ENCODE measurements at places on chromosomes 6 and 20.

GRCh38 chr6:122422614-122423267, 23.3 kb downstream of the HSF2 start:
- DNase-seq: no peak

- no peak for DNase-seq
Observed at GRCh38 chr6:94988701-94989100, 588.6 kb upstream of the MANEA start.

DNA sequence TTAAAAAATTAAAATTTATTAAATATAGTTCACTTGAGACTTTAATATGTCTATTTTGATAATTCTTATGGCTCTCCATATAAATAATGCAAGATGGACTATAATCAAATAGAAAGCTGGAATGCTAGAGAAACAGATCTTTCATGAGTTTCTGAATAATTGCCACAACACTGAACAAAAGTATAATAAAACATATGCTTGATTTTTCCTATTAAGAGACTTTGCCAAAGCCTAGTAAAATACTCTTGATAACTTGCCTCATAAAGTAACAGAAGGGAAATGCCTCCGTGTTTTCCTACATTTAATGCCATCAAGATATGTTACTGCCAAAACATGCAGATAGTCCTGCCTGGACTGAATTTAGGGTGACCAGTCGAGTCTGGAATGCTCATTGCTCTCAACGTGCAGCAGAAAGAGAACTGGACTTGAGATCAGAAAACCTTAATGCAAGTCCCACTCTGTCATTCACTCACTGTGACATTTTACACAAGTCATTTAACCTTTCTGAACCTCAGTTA, 153.2 kb downstream of the AIG1 start:
- no peak for DNase-seq

- DNase-seq: peak; percentile 41
Observed at GRCh38 chr6:132333639-132334520, 67.4 kb downstream of the MOXD1 start.

DNA sequence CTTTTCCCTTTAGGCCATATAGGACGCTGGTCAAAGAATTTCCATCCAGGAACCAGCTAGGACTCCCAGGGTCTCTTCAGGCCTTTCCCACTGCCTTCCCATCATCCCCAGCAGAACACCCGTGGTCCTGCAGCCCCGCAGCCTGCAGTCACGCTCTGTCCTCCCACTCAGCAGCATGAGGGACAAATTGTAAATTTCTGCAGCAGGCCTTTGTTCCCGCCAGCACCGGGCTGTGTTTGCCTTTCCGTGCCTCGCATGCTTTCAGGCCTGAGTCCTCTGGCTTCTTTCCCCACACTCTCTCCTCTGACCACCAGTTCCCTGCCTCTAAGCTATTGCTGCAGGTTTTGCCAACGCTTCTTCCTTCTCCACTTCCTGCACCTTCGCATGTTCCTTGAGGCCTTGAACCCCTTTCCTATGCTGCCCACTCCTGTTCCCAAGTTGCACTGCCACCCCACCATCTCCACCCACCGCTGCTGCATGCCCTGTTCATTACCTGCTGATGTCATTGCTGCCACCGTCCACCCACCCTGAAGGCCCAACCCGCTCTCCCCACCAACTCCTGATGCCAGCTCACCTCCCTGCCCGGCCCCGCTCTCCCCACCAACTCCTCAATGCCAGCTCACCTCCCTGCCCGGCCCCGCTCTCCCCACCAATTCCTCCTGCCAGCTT, 49.8 kb downstream of the RNASET2 start:
- DNase-seq: peak; percentile 78

GRCh38 chr6:10398446-10399218, 16.2 kb downstream of the TFAP2A start:
- no peak for DNase-seq

DNA sequence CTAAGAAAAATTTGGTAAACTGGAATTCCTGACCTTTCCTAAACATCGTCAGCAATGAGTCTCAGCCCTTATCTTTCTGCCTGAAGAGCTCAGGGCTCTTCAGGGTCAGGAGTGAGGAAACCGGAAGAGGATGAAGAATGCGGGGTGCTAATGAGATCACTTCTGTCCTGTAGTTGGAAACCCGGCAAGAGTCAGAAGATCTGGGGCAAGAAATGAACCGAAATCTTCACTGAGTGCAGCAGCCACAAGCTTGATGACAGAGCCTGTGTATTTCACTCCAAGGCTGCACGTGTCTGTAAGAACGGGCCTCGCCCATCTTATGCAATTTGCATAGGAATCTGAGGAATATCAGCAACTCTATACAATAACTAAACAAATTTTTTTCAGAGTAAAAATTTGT, 60.4 kb upstream of the QKI start:
- DNase-seq: peak; percentile 63

- DNase-seq: no peak
Observed at GRCh38 chr6:124719913-124720312, 242.3 kb upstream of the RNF217 start.

DNA sequence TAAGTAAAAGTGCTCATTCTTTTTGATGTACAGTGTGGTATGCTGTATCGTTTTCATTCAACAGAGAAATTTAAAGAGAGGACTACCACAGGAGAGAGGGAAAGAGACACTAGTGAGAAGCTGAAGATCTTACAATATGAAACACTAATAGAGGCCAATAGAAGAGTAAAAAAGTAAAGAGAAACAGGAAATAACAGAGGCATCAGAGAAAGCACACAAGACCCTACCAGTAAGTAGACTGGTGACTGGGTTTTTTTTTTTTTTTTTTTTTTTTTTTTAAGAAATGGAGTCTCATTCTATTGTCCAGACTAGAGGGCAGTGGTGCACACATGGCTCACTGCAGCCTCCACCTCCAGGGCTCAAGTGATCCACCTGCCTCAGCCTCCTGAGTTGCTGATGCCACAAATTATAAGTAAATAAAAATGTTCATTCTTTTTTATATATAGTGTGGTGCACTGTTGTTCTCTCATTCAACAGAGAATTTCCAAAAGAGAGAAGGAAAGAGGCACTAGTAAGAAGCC, 18.8 kb downstream of the ELOVL4 start:
- no peak for DNase-seq

- DNase-seq: no peak
Observed at GRCh38 chr20:45339084-45339483, 9.1 kb downstream of the SDC4 start.

DNA sequence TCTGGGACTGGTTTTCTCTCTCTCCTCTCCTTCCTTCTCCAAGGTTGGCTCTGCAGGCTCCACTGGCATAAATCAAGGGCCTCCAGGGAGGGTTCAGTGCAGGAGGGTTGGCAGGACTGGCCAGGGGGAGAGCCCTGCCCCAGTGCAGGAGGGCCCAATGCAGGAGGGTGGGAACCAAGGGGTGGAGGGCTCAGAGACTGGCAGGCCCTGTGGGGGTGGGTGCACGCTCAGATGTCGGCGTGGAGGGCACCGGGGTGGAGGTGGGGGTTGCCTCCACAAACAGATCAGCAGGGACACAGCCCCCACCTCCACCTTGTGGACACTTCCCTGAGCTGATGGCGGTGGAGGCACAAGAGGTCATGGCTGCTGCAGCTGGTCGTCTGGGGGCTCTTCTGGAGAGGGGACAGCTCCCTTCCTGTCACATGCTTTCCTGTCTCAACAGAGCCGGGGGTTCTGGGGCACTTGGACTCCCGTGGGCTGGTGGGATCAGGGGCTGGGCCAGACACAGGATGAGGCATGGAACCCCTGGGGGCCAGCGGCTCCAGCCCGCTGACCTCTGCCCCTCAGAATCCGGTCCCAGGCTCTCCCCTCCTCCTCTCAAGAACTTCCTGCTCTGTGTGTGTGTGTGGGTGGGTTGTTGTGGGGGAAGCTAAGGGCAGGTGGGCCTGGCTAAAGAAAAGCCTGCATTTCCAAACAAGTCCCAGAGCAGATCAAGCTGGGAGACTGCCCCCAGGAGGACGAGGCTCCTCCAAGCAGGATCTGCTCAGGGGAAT, 2.7 kb upstream of the ABHD16B start:
- DNase-seq: no peak

DNA sequence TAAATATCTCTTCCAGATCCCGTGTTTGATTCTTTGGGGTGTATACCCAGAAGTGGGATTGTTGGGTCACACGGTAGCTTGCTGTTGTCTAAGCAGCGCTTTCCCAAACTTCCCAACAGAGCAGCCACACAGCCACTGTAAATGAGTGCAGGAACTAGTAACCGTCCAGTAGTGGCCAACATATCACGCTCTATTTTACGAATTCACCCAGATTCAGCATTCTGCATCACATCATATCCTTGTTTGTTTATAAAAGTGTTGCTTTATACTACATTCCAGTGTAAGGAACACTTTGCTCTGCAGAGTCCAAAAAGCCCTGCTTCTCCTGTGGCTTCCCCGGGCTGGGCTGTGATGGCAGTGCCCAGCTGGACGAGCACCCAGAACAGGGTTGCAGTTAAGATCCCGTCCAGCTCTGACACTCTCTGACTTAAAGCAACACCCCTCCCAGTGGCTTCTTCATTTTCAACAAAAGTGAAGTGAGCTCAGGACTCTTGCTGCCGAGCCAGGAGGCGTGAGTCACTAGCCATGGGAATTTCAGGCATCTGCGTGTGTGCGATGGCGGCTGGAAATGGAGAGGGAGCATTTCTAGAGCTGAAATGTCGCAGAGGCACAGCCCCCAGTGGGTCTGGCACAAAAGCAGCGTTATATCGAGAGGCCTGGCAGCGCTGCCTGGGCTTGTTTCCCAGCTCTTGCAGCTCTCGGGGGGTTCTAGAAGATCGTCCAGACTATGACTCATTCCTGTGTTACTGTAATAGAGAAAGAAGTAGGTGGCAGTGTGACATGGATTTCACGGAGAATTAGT, 216.3 kb upstream of the ECI2 start:
- DNase-seq: peak; percentile 89

- no peak for DNase-seq
Observed at GRCh38 chr6:135722679-135723078, 128.8 kb upstream of the PDE7B start.

- no peak for DNase-seq
Observed at GRCh38 chr6:134467620-134468019, 149.7 kb upstream of the SGK1 start.

DNA sequence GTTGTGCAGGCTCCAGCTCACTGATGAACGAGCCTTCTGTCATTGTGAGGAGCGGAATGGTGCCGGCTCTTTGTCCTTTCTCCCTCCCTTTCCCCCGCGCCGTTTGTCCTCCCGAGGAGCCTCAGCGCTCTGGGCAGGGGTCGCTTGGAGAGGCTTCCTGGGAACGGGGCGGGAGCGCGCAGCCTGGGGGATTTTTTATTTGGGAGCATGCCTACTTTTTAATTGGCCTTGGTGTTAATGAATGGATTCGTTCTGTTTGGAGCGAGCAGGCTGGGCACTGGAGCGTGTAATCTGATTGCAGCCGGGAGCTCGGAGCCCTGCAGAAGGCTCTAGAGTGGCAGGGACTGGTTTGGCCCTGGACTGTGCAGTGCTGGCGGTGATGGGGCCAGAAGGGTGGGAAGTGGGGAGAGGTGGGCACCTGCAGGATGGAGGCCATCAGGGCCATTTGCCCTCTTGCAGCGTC, 118.8 kb downstream of the CDH4 start:
- no peak for DNase-seq

DNA sequence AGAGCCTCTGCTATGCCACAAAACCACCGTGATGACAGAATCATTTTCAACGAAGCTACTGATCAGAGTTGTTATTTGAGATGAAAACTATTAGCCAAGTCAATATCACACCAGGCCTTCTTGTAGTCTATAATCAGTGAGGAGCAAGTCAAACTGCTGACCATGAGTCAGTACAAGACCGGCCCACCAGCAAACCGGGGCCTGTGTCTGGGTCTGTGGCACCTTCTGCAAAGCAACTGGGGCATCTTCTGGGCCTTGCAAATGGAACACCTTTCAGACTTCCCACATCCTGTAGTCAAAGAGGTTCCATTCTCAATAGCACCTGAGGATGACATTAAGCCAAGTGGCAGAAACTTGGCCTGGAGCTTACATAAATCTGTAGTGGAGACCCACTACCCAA, 38.5 kb downstream of the CPXM1 start:
- DNase-seq: no peak

- DNase-seq: no peak
Observed at GRCh38 chr20:13260650-13261279, 39.7 kb downstream of the ISM1 start.

DNA sequence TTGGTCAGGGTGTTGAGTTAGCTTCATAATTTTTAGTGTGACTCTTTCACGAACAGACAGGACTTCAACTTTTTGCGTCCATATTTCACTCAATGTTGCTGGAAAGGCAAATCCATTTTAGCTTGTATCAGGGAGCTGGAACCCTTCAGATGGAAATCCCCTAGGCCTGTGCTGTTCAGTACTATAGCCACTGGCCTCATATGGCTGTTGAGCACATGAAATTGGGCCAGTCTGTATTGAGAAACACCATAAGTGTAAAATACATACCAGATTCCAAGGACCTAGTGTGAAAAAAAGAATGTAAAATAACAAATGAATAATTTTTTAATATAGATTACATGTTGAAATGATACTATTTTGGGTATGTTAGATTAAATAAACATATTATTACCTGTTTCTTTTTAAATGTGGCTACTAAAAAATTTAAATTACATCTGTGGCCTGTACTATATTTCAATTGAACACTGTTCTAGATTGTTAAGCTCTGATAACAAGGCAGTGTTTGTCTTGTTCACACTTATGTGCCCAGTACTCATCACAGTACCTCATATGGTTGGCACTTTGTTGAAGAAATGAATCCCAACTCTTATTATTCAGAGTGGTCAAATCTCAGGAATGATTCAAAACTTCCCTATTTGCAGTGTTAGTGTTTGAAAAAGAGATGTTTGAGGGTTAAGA, 34.3 kb downstream of the CTNNBL1 start:
- no peak for DNase-seq

- no peak for DNase-seq
Observed at GRCh38 chr20:62269378-62269777, 31.1 kb downstream of the OSBPL2 start.

GRCh38 chr20:8267009-8267408, 134.9 kb downstream of the PLCB1 start:
- DNase-seq: no peak

- no peak for DNase-seq
Observed at GRCh38 chr6:90411292-90411781, 114.7 kb upstream of the BACH2 start.

- no peak for DNase-seq
Observed at GRCh38 chr6:142671791-142672190, 273.2 kb downstream of the HIVEP2 start.

- DNase-seq: no peak
Observed at GRCh38 chr20:32537657-32538525, 47.2 kb downstream of the NOL4L start.

DNA sequence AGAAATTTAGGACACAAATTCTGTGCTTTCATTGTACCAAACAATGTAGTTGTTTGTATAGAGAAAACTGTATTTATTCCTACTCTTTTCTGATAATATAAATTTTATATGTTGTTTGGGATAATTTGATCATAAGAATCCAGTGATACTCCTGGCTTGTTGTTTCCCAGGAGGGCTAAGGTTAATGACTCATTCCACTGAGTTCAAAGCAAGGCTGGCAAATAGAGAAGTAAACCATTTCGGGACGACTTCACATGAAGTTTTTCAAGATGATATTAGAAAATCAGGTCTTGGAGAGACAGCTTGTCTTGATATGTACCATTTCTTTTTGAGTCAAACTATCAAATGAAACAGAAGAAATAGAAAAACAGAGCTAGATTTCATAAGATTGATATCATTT, 326.1 kb upstream of the CNR1 start:
- no peak for DNase-seq

All from lower leg skin (tissue), 4 donors.